ENCODE measurements at places on chromosomes 11 and 22.
A peak's percentile ranks its signal among the peaks of the same experiment; 100 is the strongest.

- no peak for DNase-seq
Measured at GRCh38 chr11:23569134-23569533, 708.9 kb upstream of the CCDC179 start.

- peak; percentile 23 for DNase-seq
Measured at GRCh38 chr11:128757886-128758612, 64.2 kb downstream of the FLI1 start.

- DNase-seq, result no peak
Measured at GRCh38 chr22:39935612-39936011, 24.6 kb upstream of the TMA7B start.

- DNase-seq, result no peak
Measured at GRCh38 chr11:59271247-59271755, 58.6 kb upstream of the MPEG1 start.

DNA sequence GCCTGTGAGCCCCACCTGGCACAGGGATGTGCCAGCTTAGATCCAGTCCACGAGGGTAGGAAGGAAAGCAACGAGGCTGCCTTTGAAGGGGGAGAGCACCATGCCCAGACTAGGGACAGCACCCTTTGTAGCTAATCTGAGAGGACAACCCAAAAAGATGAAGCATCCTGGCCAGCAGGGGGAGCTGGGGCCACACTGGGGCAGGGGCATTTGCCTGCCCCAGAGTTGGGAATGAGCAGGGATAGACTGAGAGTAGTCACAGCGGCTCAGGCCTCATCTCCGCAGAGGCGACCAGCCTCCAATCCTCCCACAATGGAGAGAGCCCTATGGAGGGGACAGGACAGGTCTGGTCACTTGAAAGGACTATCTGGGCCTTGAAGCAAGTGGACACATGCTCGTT, 16.4 kb downstream of the LMO1 start:
- DNase-seq, result no peak

DNA sequence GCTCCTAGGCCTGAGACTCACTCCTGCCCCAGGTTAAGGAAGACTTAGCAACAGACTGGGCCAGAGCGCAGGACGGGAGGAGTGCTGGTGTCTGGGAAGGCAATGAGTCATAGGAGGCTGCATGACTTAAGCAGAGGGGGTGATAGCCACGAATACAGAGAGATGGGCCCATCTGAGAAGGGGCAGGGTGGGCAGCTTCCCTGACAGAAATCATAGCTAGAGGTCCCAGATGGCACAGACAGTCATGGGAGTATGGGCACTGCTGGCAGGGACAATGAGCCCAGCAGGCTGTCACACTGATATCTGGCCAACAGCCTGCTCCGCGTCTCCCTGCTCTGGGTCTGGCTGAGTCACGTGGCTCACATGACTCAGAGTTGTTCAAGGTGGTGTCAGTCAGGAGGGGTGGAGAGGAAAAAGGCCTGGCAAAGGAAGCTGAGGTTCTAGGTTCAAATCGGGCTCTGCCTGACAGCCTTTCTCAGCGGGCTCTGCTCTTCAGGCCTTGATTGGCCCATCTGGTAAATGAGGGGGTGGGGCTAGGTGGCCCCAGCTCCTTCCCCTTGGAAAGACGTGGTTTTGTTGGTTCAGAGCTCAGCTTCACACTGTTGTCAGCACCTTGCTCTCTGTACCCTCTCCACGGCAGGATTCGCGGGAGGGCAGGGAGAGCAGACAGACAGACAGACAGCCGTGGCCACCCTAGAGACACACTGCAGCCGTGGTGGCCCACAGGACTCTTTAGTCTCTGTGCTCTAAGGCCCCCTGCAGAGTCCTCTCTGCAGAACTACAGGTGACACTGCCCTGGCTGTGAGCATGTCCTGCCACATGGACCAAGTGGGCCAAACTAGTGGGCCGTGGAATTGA, 47.8 kb downstream of the DBX1 start:
- DNase-seq, result no peak

DNA sequence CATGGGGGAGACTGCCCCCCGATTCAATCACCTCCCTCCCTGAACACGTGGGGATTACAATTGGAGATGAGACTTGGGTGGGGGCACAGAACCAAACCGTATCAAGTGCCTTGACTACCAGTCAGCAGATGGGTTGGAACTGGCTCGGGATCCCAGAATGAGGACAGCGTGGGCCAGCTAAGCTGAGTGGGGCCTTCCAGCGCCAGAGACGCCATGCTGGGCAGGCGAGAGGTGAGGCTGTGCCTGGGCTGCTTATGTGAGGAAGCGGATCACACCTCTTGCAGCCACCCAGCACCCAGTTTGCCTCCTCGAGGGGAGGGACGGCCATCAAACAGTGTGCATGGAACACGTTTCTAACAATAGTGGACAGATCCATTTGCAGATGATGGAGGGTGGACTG, 195.1 kb downstream of the TBC1D22A start:
- no peak for DNase-seq

- DNase-seq, result no peak
Measured at GRCh38 chr22:24099071-24099470, 82.2 kb upstream of the SUSD2 start.

DNA sequence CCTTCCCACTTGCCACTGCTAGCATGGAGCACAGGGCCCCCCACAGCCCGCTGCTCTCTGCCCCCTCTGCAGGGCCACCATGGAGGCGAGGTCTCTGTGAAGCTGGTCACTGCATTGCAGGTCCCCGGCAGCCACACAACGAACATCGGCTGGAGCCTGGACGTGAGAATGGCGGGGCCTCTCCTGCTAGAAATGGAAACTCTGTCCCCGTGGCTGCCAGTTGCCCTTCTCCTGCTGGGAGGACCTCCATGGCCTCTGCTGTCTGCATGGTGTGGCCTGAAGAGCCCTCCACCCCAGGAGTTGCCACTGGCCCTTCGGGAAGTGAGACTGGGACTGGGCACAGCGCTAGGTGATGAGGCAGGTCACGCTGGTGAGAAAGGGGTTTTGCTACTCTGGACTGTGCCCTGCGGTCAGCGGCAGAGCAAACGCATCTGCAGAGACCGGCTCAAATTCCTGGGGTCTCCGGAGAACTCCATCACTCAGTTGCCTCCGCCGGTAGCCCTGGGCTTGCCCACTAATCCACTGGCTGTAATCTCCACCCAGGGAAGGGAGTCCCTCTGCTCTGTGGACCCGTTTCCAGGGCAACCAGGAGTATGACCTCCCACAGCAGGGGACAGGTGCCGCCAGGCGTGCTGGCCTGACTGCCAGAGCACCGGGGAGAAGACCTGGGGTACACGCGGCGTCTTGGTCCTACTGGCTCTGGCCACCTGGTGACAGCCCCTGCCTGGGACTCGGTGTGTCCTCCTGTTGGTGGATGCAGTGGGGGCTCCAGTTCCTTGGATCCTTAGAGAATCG, 806.3 kb downstream of the BRD1 start:
- DNase-seq, result no peak

DNA sequence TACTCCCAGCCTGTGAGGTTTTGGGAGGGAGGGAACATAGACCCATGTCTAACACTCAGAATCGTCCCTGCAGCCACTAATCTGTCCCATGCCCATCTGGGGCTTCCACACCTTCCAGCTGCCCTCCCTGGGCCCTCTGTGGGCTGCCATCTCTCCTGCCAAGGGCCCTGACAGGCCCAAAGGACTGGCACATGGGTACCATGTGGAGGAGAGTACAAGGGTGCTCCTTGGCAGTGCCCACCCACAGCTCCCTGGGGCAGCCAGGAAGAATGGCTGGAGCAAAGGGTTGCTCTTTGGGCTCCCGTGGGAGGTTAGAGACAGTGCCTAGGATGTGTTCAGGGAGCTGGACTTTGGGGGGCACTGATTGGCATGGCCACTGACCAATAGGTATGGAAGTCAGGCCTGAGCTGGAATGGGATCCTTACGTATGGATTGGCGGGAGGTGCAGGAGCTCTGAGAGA, 56.8 kb downstream of the CD82 start:
- DNase-seq, result no peak

- DNase-seq, result no peak
Measured at GRCh38 chr11:114162719-114163123, 103.2 kb downstream of the ZBTB16 start.

- DNase-seq, result no peak
Measured at GRCh38 chr22:44369293-44369661, 56.5 kb upstream of the SHISAL1 start.

DNA sequence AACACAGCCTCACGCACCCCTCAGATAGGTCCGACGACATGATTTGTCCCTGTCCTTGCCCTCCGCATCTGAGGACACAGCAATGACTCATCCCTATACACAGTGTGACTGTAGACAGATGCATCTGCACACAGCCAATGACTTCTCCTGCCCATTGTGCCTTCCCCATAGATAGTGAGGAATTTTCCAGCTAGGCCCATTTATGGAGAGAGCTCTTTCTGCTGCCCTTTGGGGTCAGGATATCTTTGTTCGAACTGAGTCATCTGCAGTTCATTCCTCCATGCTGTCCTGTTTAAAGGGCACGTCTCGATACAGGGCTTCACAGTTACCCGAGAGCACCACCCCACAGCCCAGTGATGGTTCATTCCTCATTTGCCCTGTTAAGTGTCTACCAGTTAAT, 96.7 kb downstream of the LARGE1 start:
- no peak for DNase-seq

DNA sequence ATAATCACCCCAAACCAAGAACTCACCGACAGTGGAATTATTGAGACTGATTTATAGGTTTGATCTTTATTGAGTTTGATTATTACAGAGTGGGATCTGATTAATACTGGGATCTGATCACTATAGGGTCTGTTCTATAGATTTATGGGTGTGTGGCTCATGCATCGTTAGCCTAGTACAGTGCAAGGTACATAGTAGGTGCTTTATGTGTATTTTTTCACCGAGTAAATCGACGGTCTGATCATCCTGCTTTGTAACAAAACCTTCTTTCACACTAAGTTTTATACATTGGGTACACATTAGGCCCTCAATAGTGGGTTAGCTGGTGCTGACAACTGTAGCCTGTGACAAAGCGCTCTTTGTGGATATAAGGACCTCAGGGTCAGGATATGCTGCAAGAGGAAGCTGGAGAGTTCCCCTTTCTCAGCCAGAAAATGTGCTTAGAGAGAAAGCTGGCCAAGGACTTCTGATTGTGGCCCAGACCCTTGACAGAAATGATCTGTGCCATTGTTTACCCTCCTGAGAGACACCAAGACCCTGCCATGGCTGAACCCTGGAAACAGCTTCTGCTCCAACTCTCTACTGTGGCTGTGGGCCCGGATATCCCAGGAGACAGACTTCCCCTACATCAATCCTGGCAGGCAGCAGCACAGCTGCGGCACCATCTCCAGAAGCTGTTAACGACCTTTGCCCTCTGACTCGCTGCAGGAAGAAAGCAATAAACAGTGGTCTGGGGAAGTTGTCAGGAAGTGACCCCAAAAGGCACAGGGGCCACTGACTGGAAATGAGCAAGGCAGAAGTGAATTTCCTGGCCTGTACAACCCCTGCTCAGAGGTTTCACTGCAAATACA, 16.1 kb upstream of the TPP1 start:
- no peak for DNase-seq

DNA sequence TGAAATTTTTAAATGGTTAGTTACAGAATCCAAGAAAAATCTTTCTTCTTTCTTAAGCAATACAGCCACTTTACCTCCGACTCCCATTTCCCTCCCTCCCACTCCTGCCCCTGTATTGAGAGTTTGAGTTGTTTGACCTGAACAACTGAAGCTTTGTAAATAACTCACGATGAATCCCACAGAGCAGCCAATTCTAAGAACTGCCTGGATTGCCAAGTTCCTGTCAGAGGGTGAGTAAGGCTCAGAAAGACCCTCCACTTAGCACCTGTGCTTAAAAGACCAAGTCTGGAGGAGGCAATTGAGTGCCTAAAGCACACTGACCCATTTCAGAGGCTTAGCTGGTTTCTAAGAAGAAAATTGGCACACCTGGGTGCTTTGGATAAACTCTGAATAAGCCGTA, 158.5 kb downstream of the MSANTD4 start:
- DNase-seq, result no peak

DNA sequence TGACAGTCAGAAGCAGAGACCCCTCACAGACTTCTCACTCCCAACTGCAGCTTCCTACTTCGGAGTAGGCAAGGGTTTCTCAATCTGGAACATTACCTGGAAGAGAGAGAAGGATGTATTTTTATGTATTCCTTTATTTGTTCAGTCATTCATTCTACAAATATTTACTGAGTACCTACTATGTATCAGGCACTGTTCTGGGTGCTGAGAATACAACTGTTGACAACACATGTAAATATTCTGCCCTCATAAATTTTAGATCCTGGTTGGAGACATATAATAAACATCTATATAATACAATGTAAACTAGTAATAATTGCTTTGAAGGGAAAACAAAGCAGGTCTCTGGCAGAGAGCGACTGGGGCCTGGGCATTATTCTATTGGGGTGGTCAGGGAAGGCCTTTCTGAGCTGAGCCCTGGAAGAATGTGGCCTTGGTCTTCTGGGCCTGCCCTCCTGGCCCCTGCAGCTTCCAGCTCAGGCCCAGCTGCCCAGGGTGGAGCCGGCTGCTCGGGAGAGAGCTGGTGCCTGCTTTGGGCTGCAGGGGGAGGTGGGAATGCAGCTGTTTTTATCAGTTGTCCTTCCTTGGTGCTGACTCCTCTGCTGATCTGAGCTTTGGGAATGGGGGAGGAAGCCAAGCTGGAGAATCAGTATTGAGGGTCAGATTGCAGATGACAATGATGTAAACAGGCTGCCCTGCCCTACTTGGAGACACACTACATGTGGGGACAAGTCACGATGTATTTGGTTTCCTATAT, 46.8 kb downstream of the PKNOX2 start:
- DNase-seq, result no peak

GRCh38 chr11:115226556-115226955, 277.7 kb downstream of the CADM1 start:
- no peak for DNase-seq

DNA sequence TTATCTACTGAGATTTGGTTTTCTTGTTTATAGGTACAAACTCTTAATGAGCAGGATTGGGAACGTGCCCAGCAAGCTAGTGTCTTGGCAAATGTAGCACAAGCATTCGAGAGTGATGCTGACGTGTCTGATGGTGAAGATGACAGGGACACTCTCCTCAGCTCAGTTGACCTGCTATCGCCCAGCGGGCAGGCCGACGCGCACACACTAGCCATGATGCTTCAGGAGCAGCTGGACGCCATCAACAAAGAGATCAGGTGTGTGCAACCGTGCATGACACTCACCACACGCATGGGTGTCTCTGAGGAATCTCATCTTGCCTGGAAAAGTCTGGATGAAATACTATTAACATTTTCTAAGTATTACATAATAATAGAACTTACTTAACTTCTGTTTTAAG, 54.7 kb upstream of the CTTN start:
- DNase-seq, result no peak

DNA sequence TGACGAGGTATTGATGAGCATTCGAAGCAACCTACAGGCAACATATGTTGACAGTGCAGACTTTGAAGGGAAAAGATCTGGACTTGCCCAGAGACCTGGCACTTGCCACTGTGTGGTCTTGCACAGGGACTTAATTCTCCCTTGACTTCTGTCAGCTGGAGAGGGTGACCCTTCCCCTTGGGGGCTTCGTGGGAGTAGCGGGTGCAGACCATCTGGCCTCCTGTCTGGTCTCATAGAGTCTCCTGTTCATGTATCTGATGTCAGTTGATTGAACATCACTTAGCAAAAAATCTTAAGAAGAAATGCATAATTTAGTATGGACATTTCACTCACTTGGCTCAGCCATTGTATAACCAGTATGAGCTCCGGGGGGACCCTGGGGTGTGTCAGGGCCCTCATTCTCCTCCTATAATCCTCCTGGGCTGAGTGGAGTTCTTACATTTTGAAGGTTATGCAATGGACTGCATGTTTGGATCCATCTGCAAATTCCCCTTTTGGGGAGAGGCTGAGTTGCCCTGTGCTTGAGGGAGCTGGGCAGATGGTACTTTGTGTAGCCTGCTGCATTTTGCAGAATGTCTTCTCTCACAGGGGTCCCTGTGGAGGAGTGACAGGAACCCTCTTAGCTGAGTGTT, 13.0 kb downstream of the BCR start:
- no peak for DNase-seq

- DNase-seq, result no peak
Measured at GRCh38 chr11:44329472-44330230, 19.7 kb upstream of the ALX4 start.

Data from activated CD8-positive, alpha-beta memory T cell treated with anti-CD3 and anti-CD28 coated beads, Interleukin-2, amount 50 U/mL, for 4 hours (primary cell).